ENCODE measurements at places on chromosomes 4 and X. TPM values are rescaled to one million over a fixed set of nuclear protein-coding genes. Genes with fewer than 3 reads are reported as not detected.

The TEX11 gene
- not detected for total RNA-seq

The TIGD4 gene
- total RNA-seq: not detected

DNA sequence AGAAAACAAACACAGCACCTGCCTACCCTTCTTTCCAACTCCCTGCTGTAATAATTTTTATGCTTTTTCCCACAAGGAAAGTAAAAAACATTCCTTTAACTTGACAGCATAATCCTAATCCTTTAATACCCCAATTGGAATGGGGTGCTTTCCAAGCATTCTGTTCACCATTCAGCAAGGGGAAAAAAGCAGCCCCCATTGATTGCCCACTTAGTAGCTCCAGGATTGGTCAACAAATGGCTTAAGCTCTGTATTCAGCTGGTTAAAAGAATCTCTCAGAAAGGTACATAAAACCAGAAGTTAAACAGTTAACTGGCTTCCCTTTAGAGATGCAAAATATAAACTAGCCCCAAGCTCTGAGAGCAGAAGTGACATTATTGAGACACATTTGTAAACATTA, 194.8 kb upstream of the ATOH1 start:
- no peaks in the 10 kb centered on the region for H3K4me1 ChIP-seq
- no peak overlapping the region for H3K4me3 ChIP-seq
- no peak overlapping the region for H3K27ac ChIP-seq
- H3K27me3 ChIP-seq: no peaks in the 10 kb centered on the region

GRCh38 chr4:6942238-6942800, 32.7 kb downstream of the TBC1D14 start:
- H3K27ac ChIP-seq: peak overlapping the region; percentile 71
- DNase-seq: no peak
- no peak overlapping the region for H3K4me3 ChIP-seq
- peaks cover 50% of the 10 kb centered on the region for H3K4me1 ChIP-seq
- no peaks in the 10 kb centered on the region for H3K27me3 ChIP-seq

- no peaks in the 10 kb centered on the region for H3K27me3 ChIP-seq
- peaks cover 70% of the 10 kb centered on the region for H3K36me3 ChIP-seq
- peaks cover 15% of the 10 kb centered on the region for H3K4me1 ChIP-seq
- H3K4me3 ChIP-seq: no peak overlapping the region
- no peak for DNase-seq
- no peak overlapping the region for H3K27ac ChIP-seq
Measured at GRCh38 chr4:3115637-3116270, 41.3 kb downstream of the HTT start.

- H3K27ac ChIP-seq: no peak overlapping the region
- no peaks in the 10 kb centered on the region for H3K4me1 ChIP-seq
- no peak for DNase-seq
Measured at GRCh38 chr4:6633091-6633906, 7.2 kb upstream of the MRFAP1 start.

DNA sequence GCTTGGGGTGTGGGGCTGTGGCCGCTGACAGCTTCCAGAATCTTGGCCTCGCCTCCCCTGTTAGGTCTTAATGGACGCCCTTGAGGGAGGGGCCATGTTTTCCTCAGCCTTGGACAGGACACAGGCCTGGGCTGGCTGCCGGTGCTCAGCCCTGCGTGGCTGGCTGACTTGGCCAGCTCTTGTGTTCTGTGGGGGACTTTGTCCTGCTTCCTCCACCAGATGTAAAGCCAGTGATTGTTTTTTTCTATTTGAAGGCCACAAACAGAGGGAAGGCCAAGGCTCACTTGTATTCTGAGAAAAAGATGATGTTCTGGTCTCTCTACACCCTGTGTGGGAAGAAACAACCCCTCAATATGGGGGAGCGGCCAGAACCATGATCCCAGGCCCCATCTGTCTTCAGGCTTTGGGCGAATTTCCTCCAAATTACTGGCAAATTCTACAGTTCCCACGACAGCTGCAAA, 71.3 kb downstream of the HTRA3 start:
- H3K36me3 ChIP-seq: no peaks in the 10 kb centered on the region
- no peaks in the 10 kb centered on the region for H3K27me3 ChIP-seq
- no peaks in the 10 kb centered on the region for H3K4me1 ChIP-seq
- H3K27ac ChIP-seq: peak overlapping the region; percentile 55

GRCh38 chrX:64739792-64740378, 236.4 kb downstream of the ZC4H2 start:
- no peaks in the 10 kb centered on the region for H3K4me1 ChIP-seq
- no peaks in the 10 kb centered on the region for H3K36me3 ChIP-seq
- H3K27ac ChIP-seq: no peak overlapping the region
- no peak for DNase-seq

GRCh38 chr4:90841676-90842075, 714.5 kb downstream of the CCSER1 start:
- no peak for DNase-seq
- no peak overlapping the region for H3K4me3 ChIP-seq
- H3K4me1 ChIP-seq: no peaks in the 10 kb centered on the region
- H3K36me3 ChIP-seq: no peaks in the 10 kb centered on the region
- no peaks in the 10 kb centered on the region for H3K27me3 ChIP-seq

DNA sequence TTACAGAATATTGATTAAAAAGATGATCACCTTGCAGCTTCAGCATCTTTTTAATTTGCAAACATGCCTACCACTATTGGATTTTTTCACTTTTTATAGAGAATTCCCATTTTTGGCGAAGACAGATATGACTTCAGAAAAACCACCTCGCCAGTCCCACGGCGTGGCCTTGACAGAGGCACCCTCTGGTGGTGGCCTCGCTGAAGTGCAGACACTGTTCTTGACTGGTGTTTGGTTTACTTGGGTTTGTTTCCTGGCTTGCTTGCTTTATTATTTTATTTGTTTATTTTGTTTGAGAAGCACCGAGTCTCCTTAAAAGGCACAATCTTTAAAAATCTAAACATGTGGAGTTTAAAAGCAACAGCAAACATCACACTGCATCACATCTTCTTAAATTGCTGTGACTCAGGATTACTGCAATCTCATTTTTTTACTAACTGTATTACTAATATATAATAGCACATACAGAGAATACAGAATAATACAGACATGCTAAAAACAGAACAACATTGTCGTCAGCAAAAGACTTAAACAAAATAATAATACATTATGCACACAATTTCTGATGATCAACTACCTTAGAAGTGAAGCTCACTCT, 13.1 kb upstream of the AMTN start:
- peak; percentile 80 for DNase-seq
- no peaks in the 10 kb centered on the region for H3K4me1 ChIP-seq
- H3K27me3 ChIP-seq: no peaks in the 10 kb centered on the region
- no peak overlapping the region for H3K27ac ChIP-seq

Measured in upper lobe of right lung (tissue), 1 donor.